CD4-positive, alpha-beta T cell treated with Interleukin-4 for 4 hours (primary cell): ENCODE measurements at places on chromosomes 2 and 18.

GRCh38 chr2:176097820-176098365, 1.7 kb upstream of the HOXD12 start:
- DNase-seq, result no peak

GRCh38 chr2:58046335-58046584, 346 bp upstream of the VRK2 start:
- no peak for DNase-seq

GRCh38 chr18:25614168-25614567, 262.2 kb upstream of the ZNF521 start:
- no peak for DNase-seq

DNA sequence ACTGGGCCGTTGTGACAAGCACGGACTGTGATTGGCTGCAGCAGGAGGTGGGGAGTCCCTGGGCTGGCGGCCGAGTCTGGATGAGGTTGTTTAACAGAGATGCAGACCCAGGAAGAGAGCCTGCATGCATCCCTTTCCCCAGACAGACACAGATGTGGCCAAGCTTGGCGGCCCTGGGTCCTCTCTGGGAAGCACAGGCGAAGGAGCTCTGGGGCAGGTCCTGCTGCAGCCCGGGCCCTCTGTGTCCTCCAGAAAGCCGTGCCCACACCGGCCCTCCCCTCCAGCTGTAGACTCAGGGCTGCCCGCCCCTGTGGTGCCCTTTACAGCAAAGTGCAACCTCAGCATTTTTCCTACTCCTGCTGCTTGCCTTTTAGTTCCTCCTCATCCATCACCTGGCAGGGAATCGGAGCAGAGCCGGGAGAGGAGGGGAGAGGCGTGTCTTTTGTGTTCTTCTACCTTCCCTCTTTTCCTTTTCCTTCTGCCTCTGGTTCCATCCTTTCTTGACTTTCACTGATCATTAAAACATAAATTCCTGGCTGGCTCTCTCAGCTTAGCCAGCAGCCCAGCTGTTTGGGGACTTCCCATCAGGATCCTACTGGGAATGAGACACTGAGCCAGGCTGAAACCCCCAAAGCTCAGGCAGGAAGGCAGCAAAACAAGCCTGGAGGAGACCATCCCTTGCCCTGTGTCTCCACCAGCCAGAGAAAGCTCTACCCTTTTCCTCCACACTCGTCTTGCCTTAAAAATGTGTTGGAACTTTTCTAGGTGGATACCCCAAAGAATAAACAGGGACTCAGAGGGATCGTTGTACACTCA, 75.0 kb downstream of the CTIF start:
- DNase-seq, result no peak

DNA sequence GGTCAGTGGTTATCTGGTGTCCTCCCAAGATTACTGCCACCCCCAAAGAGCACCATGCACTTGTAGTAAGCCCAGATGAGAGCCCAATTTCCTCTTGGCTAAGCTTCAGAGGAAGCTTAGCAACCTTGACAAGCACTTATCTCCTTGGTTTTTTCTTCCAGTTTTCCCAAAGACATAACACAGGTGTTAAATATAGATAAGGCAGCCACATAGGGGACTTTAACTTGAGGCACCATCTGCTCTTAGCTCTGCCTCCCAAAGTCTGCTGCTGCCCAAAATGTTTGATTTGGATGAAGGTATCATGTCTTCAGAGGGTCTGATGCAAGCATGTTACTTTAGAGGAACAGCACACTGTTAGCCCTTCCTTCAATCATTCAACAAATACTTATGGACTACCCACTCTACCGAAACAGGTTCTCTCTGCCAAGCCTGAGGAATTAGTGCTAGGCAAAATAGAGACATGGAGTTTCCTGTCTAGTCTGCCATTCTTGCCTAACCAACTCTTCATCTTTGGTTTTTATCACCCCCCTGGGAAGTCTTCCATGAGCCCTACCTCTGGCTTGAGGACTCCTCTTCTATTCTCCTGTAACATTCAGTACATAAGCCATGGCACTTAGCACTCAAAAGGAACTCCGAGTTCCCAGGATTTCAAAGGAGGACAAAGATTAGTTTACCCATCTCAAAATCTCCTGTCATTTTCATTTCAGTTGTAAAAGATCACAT, 73.7 kb downstream of the SP3 start:
- DNase-seq, result no peak

GRCh38 chr2:152298754-152299153, 36.2 kb upstream of the FMNL2 start:
- DNase-seq, result no peak

DNA sequence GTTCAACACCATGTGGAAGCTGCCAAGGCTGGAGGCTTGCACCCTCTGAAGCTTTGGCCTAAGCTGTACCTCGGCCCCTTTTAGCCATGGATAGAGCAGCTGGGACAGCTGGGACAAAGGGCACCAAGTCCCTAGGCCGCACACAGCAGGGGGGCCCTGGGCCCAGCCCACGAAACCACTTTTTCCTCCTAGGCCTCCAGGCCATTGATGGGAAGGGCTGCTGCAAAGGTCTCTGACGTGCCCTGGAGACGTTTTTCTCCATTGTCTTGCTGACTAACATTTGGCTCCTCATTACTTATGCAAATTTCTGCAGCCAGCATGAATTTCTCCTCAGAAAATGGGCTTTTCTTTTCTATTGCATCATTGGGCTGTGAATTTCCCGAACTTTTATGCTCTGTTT, 13.7 kb downstream of the RAPGEF4 start:
- DNase-seq, result no peak
